ENCODE measurements at places on chromosomes 12 and 14.

- no peak for DNase-seq
These were observed 44.7 kb downstream of the FERMT2 start for GRCh38 chr14:52906141-52906601.

DNA sequence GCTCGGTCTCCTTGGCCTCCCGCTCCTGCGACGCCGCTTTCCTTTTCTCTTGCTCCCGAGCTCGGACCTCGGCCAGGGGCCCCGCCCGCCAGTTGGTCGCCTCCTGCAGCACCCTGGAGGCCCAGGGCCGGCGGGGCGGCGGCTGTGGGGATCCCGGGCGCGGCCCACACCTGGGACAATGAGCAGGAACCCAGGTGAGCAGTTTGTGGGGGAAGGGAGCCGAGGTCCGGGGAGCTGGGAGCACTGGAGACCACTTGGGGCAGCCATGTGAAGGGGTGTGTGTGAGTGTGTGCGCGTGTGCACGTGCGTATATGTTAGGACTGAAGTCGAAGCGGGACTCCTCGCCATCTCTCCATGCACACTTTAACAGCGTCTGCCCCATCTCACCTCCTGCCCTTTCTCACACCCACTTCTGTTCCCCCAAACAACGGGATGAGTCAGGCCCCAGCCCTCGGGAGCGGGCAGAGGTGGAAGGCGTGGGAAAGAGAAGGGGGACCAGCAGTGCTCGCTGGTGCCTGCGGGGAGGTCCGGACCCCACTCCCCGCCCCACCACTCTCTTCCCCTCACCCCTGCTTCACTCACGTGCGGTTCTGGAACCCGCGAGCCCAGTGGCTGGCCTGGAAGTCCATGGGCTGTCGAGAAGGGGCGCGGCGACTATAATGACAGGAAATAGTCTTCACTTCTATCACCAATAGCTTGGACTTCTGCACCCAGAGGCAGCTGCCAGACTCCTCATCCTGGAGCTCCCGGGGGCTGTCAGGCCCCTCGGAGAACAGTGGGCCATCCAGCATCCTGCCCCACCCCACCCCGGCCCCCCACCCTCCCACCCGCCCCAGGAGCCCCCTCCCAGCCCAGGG is 450 bp downstream of the DDN start:
- DNase-seq, result no peak

GRCh38 chr14:52185178-52185577 is 82.3 kb upstream of the PTGDR start:
- DNase-seq, result no peak

DNA sequence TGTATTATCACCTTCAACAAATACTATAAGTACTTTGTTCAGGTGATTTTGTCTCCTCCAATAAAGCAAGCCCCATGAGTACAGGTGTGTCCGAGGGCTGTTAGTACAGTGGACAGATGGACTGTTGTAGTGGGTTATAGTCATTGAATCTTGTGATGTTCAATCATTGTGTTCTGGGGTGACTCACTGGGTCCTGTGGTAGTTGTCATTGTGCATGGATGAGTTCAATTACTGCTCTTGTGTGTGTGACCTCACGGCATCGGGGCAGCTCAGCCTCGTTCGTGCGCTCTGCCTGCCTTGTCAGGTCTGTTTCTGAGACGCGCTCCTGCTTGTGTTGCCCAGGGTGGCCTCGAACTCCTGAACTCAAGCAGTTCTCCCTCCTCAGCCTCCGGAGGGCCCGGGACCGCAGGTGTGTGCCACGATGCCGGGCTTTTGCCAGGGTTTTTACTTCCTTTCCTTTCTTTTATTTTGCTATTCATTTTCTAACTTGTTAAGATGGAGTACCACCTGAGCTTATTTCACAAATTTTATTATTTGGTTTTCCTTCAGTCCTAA is 72.2 kb downstream of the DDX51 start:
- DNase-seq, result no peak

- no peak for DNase-seq
These were observed 106.4 kb upstream of the TBX5 start for GRCh38 chr12:114512351-114512750.

- DNase-seq, result no peak
These were observed 13.4 kb upstream of the ITPR2 start for GRCh38 chr12:26846416-26846815.

DNA sequence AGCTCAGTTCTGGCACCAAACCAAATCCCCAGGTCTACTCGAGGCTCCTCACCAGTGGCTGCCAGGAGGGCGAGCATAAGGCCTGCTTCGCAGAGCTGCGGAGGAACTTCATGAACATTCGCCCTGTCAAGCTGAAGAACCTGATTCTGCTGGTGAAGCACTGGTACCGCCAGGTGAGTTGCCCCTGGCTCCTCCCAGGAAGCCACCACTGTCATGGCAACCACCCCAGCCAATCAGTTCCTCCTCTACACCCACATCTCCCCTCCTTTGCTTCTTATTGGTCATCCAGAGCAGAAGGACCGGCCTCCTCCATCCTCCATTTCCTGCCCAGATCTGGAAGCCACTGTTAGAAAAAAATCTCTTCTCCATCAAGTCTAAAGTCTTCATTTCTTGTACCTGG is 17.2 kb upstream of the OAS2 start:
- DNase-seq, result no peak

DNA sequence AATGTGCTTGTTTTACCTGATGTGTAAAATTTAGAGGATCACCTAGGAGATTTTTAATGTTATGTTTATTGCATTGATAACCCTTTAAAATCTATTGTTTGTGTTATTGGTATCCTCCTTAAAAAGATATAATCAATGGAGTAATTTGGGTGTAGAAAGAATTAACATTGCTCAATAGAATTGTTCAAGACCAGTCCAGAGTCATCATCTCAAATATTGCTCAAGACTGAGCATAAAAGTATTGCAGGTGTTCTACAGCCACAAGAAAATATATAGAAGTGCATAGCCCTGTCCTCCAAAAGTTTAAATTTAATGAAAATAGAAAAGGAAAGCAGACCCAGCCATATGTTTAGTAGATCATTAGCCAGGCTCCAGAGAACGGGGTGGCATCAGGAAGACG is 102.5 kb upstream of the ARID2 start:
- DNase-seq, result no peak

All from activated CD4-positive, alpha-beta T cell treated with anti-CD3 and anti-CD28 coated beads, Interleukin-2, amount 50 U/mL, for 24 hours (primary cell).